ENCODE measurements at places on chromosomes 6 and 20.

DNA sequence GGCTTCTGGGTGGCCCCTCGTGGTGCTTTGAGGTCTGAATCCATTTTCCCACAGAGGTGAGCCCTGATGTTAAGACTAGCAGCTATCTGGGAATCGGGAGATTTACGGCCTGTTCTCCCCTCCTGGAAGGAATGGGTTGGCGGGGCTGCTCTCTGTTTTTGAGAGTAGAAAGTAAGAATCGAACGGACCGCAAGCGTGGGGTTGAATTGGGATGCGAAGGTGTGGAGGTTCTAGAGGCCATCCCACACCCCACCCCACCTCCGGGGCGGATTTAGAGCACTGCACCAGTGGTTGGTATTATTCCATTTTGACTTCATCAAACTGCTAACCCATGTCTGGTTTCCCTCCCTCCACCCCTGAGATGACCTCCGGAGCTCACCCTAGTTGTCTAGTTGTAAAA is 11.5 kb downstream of the PYGB start:
- no peak for DNase-seq

GRCh38 chr6:25959890-25960536 is 2.6 kb upstream of the TRIM38 start:
- DNase-seq = no peak

- no peak for DNase-seq
These were observed 419.7 kb downstream of the CD109 start for GRCh38 chr6:74115674-74116073.

DNA sequence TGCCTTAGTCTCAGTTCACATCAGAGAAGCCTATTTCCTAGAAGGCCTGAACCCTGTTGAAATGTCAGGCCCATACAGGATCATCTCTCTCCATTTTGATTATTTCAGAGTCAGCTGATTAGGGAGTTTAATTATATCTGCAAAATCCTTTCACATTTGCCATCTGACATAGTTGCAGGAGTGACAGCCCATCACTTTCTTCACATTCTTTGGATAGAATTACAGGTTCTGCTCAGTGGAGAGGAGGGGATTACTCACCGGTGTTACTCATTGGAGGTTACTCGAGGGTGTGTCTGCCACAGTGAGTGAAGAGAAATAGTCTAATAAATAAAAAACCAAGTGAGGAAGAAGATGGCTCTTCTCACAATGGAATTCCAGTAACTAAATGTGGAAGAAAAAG is 216.8 kb downstream of the TMEM242 start:
- no peak for DNase-seq

- no peak for DNase-seq
These were observed 376.9 kb downstream of the RNGTT start for GRCh38 chr6:88586371-88587149.

- no peak for DNase-seq
These were observed 84.2 kb downstream of the UST start for GRCh38 chr6:148831064-148831463.

GRCh38 chr6:103277936-103278335 is 1581.8 kb downstream of the HACE1 start:
- no peak for DNase-seq

GRCh38 chr20:38283236-38283635 is 20.7 kb upstream of the BPI start:
- DNase-seq = no peak

GRCh38 chr20:50557549-50558134 is 47.5 kb downstream of the PTPN1 start:
- DNase-seq = no peak

DNA sequence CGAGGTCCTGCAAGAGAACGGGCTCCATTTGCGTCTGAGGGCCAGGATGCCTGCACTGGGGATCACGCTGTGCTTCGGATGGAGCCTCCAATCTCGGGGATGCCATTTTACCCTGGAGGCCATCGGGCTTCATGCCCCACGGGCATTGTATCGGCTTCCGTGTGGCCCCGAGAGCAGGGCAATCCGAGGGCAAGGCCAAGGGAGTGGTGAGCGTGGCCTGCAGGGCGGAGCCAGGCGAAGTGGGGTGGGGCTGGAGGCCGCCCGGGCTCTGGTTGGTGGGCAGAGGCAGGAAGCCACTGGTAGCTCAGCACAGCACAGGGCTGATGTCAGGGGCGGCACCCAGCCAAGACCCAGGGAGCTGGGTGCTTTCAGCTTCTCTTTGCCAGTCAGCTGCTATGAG is 57.5 kb upstream of the BHLHE23 start:
- no peak for DNase-seq

- DNase-seq = no peak
These were observed 178.2 kb downstream of the SYNE1 start for GRCh38 chr6:152458648-152459644.

- DNase-seq = no peak
These were observed 51.6 kb upstream of the RIN2 start for GRCh38 chr20:19706463-19706862.

DNA sequence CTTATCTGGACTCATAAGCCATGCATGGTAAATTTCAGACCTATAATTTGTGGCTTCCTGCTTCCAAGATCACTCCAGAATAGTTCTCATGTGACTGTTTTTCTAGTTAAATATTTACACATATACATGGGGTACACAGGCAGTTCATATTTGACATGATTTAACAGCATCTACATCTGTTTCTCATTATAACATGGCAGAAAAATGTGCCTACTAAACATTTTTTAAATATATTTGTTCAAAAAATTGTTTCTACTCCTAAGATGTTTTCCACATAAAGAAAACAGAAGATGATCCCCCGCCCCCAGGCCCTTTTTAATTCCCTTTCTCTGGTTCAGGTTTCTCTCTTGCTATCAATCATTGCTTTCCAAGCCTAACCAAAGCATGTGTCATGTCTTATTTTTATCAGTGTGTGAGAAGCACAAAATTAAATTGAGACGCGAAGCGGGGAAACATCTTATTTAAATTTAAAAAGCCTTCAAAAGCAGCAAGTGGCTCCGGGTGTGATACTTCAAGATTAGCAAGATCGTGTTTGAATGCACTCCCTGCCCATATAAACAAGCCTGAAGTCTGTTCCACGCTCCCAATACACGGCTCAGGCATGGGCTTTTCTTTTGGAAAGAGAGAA is 37.3 kb downstream of the IPCEF1 start:
- DNase-seq = no peak

GRCh38 chr20:47688385-47689381 is 96.6 kb downstream of the SULF2 start:
- no peak for DNase-seq

DNA sequence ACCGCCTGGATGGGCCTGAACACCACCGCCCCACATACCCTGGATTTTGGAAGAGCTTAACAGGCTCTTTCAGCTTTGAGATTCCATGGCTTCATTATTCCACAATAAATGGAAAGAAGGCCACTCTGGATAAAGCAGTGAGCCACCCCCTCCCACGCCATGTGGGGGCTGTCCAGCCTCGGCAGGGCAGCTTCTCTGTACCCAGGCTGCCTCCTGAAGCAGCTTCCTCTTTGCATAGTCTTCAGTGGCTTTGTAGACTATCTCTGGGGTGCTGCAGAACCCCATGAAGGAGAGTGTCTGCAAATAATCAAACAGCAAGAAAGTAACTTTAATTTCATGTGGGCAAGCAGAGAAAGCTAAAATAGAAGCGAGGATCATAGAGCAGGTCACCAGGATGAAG is 96.6 kb upstream of the NXT1 start:
- DNase-seq = no peak

DNA sequence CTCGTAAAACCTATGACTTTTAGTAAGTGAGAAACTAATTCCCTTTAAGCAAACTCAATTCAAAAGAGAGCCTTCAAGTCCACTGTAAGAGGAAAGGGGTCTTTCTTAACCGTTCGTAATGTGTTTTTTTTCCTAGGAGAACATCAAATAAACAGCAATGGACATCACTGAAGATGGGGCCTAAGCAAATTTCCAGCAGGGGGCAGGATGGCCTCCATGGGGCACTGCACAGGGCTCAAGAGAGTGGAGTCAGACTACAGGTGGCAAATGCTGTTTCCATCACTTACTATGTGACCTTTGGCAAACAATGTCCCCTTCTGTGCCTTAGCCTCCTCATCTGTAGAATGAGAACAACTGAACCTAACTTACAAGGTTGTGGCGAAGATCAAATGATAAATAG is 88.7 kb downstream of the ARHGAP18 start:
- no peak for DNase-seq

DNA sequence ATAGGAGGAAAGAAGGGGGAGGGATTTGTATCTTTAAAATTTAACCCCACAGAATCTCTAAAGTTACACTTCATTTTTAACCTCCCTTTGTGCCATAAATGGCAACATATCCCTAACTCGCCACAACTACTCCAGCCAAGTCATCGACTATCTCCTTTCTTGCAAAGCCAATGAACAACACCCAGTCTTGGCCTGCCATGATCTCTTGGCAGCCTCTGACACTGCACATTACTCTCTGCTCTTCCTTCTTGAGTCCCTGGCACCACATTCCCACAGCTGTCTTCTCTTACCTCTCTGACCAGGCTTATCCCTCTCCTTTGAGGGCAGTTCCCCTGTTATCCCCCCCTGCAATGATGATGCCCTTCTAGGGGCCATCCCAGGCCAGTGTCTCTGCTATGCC is 42.5 kb downstream of the MBOAT1 start:
- DNase-seq = no peak

DNA sequence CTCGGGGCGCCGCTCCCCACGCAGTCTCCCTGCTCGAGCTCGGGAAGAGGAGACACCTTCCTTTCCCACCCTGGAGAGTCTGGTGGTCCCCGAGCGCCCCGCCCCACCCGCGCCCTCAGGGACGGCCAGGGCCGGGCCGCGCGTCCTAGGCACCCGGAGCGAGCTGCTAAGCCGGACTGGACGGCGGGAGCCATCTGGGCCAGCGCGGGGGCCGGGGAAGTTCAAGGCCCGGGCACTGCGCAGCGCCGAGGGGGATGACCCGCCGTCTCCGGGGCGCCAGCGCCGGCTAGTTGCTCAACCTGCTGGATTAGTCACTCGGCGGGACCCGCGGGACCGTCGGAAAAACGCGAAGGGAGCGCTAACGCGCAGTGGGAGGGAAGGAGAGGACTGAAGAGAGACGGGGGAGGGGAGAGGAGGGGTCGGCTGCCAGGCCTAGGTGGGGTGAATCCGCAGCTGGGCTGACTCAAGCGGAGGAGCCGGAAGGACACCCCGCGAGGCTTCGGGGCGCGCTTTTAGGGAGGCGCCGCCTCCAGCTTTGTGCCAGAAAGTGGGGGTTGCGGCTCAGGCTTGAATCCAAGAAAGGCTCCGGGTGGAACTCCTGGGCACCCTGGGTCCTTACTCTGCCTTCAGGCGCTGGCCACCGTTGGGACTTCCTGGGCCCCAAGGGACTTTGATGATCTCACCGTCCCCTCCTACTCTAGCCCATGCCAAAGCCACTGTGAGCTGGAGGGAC is 75.7 kb upstream of the FOXP4 start:
- DNase-seq = no peak

- DNase-seq = no peak
These were observed 60.2 kb downstream of the RBM38 start for GRCh38 chr20:57451431-57451794.

- DNase-seq = no peak
These were observed 98.7 kb downstream of the SHLD1 start for GRCh38 chr20:5848711-5849505.

- DNase-seq = peak; percentile 21
These were observed 1.1 kb upstream of the JARID2 start for GRCh38 chr6:15244620-15245360.

GRCh38 chr6:118283766-118284165 is 264.3 kb upstream of the PLN start:
- DNase-seq = peak; percentile 4

DNA sequence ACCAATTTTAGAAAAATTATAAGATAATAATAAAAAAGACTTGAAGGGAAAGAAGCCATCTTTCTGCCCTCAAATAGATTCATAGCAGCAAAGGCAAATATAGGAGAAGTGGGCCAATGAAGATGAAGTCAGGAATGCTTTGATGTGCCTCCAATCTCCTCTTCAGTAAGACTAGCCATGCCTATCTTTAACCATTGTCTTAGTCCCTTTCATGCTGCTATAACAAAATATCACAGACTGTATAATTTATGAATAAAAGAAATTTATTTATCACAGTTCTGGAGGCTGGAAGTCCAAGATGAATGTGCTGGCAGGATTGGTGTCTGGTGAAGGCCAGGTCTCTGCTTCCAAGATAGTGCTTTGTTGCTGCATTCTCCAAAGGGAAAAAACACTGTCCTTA is 18.8 kb upstream of the SLC17A3 start:
- DNase-seq = no peak

GRCh38 chr20:16583474-16583873 is 10.2 kb upstream of the KIF16B start:
- DNase-seq = no peak

- no peak for DNase-seq
These were observed 1229.5 kb upstream of the MAP3K7 start for GRCh38 chr6:91816335-91816734.

- no peak for DNase-seq
These were observed 166.8 kb downstream of the SAMD5 start for GRCh38 chr6:147675281-147675680.

DNA sequence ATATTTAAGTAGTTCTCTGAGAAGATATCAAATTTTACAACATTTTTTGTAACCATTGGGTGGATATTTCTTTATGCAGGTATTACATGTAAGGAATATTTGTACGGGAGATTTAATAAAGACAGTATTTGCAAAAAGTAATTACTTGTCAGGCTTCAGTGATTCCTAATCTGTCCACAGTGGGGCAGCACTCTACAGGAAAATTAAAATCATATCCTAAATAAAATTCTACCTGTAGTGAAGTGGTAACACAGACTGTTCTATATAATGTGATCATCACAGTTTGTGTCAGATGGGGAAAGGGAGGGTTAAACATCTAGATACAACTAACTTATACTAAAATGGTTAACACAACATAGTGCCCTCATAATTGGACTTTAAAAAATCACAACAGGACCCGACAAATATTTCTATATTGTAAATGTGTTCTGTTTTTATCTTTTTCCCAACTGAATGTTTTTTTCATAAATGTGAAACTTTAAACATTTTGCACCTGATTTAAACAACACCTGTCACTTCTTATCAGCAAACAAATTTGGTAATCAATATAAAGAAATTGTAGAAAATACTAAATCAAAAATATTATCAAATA is 145.6 kb upstream of the MANEA start:
- no peak for DNase-seq

DNA sequence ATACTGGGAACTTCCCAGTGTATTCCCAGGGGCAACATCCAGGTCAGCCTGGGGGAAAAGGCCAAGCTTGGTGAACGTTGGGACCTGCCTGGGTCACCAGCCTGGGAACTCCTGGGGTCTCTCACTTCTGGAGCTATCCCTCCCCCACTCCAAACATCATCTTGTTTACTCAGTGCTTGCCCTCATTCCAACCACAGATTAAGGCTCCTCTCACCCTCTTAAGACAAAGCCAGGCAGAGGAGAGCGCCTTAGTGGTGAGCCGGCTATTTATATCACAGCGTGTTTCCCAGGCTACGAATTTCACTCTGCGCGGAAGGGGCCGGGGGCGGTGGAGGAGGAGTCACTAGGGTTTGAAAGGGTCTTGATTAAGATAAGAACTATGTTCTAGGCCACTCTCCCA is 12.1 kb downstream of the PRPH2 start:
- DNase-seq = no peak

DNA sequence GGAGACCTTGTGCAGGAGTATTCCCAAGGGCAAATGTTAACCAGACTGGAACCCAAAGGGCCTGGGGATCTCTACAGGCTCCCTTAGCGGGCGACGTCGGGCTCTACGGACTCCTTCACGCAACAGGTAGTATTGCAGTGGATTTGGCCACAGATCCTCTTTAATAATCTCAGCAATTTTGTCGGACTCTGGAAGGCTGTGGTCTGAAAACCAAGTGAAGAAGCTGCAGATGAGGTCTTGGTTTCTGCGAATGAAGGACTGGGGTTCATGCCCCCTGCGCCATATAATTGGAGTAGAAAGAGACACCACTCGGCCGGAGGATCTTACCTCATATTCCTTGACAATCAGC is 1.3 kb downstream of the TSPYL1 start:
- no peak for DNase-seq
